ENCODE measurements at places on chromosomes 4 and X.

DNA sequence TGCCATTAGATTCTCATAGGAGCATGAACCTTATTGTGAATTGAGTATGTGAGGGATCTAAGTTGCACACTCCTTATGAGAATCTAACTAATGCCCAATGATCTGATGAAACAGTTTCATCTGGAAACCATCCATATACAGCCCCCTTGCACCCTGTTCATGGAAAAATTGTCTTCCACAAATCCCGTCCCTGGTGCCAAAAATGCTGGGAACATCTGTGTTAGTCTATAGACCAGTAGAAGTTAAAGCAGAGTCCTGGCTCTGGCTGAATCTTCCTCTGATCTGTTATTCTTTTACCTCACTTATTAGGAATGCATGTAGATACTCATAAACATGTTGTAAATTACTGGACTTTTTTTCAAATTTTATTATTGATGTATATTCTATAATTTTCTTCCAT is 29.2 kb downstream of the SULT1B1 start:
- no peak for DNase-seq

DNA sequence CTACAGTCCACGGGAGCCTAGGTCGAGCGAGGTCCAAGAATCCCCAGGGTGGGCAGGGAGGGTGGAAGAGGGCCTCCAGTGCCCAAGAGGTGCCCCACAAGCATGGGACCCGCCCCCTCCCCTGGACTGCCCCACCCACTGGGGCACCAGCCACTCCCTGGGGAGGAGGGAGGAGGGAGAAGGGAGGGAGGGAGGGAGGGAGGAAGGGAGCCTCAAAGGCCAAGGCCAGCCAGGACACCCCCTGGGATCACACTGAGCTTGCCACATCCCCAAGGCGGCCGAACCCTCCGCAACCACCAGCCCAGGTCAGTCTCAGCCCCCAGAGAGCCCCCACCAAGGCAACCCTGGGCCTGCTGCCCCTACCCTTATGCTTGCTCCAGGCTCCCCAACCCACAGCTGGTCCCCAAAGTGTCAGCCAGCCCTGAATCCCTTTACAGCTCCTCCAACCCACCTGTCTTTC is at the start of gene GATA1:
Gene GATA1 (plus strand): TSS at position 250 of the 460 bp plus-strand sequence. CDS start 4,520 bp downstream, outside the sequence.
- DNase-seq: peak; percentile 67

- DNase-seq: no peak
These were observed 28.9 kb downstream of the ZNF827 start for GRCh38 chr4:145909773-145910172.

- DNase-seq: no peak
These were observed 202.0 kb downstream of the DHX15 start for GRCh38 chr4:24382381-24382780.

DNA sequence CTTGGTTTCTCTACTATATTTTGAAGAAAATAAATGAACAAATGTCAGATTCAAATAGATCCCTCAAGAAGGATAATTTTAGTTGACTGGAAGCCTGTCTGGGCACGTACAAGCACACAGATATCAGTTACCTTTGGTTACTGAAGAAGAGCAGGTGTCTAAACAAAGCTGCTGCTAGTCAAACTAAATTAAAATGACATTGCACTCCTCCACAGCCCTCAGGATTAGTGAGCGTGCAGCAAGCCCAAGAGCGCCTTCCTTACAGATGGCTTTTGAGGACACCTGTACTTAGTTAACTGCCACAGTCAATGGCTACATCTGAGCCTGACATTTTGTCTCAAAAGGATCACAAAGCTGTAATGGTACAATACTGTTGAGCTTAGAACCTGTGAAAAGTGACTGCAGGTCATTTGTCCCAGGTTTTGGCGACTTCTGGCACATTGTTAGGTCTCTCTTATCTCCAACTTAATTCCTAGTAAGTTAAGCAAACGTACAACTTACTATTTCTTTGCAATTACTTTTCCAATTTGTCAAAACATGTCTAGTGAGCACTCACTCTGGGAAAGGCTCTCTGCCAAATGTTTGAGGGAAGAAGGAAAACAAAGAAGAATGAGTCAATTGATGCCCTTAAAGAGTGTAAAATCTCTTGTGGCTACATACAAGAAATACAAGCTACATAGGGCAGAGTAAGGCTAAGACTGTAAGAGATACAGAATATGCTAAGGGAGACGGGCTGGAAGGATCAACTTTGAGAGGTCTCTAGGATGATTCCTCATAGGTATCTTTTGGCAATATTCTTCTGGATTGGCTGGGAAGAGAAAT is 25.6 kb upstream of the DAPP1 start:
- DNase-seq: no peak

GRCh38 chr4:159297091-159297490 is 194.2 kb downstream of the RAPGEF2 start:
- no peak for DNase-seq

Measured in liver (tissue), 10 donors.